HL-60 (cell line): ENCODE measurements at places on chromosomes 5 and 9.

DNA sequence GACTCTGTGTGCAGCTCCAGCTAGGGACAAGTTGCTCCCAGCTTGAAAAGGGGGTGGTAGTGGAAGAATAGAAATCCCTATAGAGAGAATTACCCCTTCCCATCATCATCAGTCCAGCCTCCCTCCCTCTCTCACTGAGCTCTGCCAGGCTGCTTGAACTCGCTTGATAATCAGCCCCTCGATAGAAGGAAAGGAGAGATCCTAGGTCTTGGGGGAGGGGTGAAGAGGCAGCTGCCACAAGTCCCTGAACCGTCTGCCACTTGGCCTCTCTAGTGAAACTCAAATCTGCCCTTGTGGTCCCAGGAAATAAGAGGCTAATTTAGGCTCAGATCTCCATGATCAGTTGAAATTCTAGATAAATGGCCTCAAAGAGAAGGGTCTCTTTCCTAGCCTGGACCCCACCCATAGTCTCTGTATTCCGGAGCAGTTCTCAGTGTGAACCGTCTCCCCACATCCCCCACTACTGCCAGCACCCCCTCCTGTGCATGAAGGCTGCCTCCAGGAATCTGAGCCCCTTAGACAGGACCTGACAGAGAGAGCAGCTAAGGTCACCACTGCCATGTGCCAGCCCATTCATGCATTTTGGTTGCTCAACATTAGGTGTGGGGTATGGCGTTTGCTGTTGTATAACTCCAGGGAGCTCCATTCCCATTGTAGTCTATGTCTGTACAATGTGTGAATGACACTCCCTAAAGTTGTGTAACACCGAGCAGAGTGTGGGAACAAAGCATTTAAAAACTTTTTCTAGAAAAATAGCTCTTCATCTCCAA is 5.5 kb downstream of the DNAJB5 start:
- DNase-seq, result no peak

- no peak for DNase-seq
Measured at GRCh38 chr9:71937070-71937625, 25.7 kb downstream of the C9orf85 start.

GRCh38 chr5:84961193-84961592 is 576.5 kb upstream of the EDIL3 start:
- DNase-seq, result no peak

DNA sequence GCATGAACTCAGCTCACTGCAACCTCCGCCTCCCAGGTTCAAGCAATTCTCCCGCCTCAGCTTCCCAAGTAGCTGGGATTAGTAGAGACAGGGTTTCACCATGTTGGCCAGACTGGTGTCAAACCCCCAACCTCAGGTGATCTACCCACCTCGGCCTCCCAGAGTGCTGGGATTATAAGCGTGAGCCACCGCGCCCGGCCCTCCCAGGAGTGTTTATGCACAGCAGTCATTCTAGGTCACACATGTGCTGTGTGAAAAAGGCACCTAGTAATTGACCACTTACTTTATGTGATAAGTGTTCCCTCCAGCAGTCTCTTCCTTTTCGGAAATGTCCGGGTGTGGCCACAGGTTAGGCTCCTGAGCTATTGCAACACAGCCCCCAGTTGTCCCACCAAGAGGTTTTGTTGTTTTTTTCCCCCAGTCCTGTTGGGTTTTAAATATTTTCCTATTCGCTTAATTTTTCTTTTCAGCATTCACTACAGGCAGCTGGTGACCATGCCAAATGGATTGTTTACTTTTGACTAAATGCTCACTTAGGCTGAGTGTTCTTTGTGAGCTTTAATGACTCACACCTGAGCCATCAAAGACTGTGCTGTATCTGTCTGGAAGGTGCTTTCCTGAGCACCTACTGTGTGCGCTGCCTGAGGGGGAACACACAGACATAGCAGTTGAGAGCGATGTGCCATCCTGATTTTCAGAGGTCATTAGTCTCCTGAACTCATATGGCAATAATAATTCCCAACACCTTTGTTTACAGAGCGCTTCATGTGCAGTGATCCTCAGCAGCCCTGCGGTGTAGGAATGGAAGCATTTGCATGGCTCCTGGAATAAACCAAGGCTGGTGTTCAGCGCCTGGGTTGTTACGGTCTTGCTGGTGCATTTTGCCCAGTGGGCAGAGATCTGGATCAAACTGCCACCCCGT is 94.3 kb downstream of the MVB12B start:
- no peak for DNase-seq

GRCh38 chr5:150214289-150214688 is 24.4 kb downstream of the SLC6A7 start:
- DNase-seq, result no peak

DNA sequence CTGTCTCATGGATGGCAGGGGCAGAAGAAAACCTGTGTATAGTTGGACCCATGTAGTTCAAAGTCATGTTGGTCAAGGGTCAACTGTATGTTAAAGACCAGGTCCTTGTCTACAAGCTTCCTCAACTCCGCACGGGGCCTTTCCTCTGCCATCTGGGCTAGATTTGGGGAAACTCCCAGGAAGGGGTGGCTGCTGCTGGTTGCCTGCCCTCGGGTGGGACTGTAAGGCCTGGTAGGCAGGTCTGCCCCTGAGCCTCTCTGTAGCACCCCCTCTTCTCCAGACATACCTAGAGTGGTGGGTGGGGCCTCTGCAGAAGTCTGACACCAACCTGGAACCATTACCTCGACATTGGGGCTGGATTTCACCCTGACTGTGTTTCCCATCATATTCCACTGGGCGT is 15.2 kb downstream of the ENHO start:
- DNase-seq, result no peak

GRCh38 chr5:95808686-95809413 is 13.7 kb downstream of the GLRX start:
- peak; percentile 85 for DNase-seq

GRCh38 chr5:107604990-107605389 is 65.7 kb downstream of the EFNA5 start:
- no peak for DNase-seq

DNA sequence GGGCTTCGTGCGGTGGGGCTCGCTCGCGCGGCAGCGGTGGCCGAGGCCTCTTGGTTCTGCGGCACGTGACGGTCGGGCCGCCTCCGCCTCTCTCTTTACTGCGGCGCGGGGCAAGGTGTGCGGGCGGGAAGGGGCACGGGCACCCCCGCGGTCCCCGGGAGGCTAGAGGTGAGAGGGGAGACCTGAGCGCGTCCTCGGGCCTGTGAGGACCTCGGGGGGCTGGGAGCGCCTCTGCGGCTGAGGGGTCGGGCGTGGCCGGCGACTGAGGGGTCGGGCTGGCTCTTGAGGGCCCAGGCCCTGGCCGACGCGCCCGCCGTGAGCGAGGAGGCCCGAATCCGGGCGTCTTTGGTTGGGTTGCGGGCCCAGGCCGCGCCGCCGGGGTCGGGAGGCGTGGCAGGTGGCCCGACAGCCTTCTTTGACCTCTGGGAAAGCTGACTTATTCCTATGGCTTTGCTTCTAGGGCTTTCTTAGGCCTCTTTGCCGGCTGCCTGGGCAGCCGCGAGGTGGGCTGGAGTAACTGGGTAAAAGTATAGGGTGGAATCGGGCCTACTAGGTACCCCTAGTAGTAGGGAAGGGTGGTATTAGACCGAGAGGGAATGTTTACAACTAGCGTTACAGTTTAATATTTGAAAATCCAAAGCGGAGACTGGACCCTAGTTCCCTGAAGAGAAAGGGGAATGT is at the start of gene CANX:
Gene CANX, plus strand, starts transcription at position 33 of the 681 bp plus-strand sequence. CDS start 6,715 bp downstream, outside the sequence.
- no peak for DNase-seq
